CD4-positive, alpha-beta T cell (primary cell): ENCODE measurements at places on chromosomes 3 and 15. TPM values are rescaled to one million over a fixed set of nuclear protein-coding genes. Genes with fewer than 3 reads are reported as not detected.

The GTPBP8 gene
- total RNA-seq = 30.3 TPM

The CCDC9B gene
- 1.0 TPM for total RNA-seq

The FOXB1 gene
- 0.19 TPM for total RNA-seq

GRCh38 chr15:66172324-66172980 lies 81.1 kb downstream of the MEGF11 start:
- DNase-seq = no peak

- DNase-seq = no peak
Measured at GRCh38 chr15:70383856-70384255, 286.1 kb upstream of the TLE3 start.

- no peak for DNase-seq
Measured at GRCh38 chr3:145013931-145014330, 1042.3 kb downstream of the DIPK2A start.
